ENCODE measurements at places on chromosomes 3 and 15. TPM values are rescaled to one million over a fixed set of nuclear protein-coding genes. Genes with fewer than 3 reads are reported as not detected.

DNA sequence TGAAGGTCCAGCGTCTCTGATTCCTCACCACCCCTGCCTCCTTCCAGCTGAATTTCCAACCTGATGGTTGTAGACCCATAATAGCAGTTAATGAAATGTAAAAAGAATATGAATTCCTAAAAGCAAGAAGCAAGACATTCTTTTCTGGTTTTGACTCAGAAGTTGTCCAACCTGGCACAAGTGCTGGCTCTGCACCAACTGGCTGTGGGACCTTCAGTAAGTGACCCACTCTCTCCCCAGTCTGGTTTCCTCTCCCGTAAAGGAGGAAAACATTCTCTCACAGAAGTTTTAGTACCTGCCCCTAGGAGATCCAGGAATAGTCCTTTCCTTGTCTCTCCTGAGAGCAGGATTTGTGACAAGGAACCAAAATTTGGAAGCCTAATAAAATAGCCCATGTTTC lies 236.9 kb upstream of the TRIM42 start:
- peaks cover 16% of the 10 kb centered on the region for H3K27me3 ChIP-seq
- no peak overlapping the region for H3K27ac ChIP-seq
- no peaks in the 10 kb centered on the region for H3K4me1 ChIP-seq
- H3K4me3 ChIP-seq: no peak overlapping the region
- no peak for DNase-seq

- H3K27me3 ChIP-seq: peaks cover 91% of the 10 kb centered on the region
- no peak for DNase-seq
- H3K36me3 ChIP-seq: no peaks in the 10 kb centered on the region
- peak overlapping the region; percentile 7 for H3K4me3 ChIP-seq
Observed at GRCh38 chr3:147410526-147411237, 1.5 kb downstream of the ZIC1 start.

DNA sequence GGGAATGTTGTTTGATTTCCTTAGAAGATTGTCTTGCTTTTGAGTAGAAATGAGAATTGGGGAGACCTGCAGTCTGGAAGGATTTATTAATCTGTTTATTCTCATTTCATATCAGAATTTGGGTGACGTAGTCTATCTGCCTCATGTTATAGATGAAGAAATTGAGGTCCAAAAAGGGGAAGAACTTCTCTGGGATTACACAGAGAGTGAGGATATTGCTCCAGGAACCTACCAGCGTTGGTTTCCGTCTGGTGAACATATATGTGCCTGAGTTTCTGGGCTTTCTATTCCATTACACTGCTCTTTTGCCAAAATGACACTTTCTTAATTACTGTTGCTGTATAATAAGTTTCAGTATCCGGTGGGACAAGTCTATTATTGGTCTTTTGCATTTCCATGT lies 51.8 kb downstream of the CTDSPL start:
- H3K36me3 ChIP-seq: peaks cover 25% of the 10 kb centered on the region
- no peak for DNase-seq
- peaks cover 6% of the 10 kb centered on the region for H3K4me1 ChIP-seq
- no peaks in the 10 kb centered on the region for H3K27me3 ChIP-seq
- peak overlapping the region; percentile 24 for H3K27ac ChIP-seq
- H3K4me3 ChIP-seq: no peak overlapping the region

DNA sequence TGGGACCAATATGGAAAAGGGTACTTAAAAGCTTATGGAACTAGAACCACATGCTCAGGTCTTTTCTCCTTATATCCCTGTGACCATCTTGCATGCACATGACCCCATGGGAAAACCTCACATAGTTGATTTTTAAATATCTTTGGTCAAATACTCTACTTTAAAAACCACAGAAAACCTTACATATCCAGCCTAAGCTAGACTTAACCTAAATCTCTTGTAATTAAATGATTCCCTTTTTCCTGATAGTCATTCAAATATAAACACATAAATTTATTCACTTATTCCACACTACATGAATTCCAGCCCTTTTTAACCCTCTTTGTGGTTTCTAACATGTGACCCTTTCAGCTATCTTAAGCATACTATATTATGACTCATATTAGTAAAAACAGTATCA lies 46.8 kb downstream of the DNAJC13 start:
- DNase-seq: no peak
- H3K36me3 ChIP-seq: peaks cover 18% of the 10 kb centered on the region
- no peaks in the 10 kb centered on the region for H3K27me3 ChIP-seq
- no peak overlapping the region for H3K27ac ChIP-seq
- peaks cover 5% of the 10 kb centered on the region for H3K4me1 ChIP-seq
- no peak overlapping the region for H3K4me3 ChIP-seq

- H3K4me1 ChIP-seq: peaks cover 27% of the 10 kb centered on the region
- no peaks in the 10 kb centered on the region for H3K27me3 ChIP-seq
- no peaks in the 10 kb centered on the region for H3K36me3 ChIP-seq
- peak overlapping the region; percentile 81 for H3K27ac ChIP-seq
Observed at GRCh38 chr3:30082652-30083051, 523.7 kb upstream of the TGFBR2 start.

DNA sequence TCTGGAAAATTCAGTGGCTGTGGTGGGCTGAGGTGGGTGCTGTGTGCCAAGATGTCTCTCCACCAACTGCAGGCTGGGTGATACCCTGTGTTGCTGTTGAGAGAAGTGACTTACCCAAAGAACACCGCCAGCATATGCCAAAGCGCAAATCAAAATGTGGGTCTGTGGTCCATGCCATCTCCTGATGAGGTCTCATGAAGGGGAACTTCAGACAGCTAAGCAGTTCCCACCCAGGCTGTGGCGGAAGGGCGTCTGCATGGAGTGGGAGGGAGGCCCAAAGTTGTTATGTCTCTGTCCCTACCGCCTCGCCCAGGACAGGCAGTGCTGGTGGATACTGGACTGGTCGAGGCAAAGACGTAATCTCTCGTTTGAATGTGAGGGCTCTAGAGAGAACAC lies 70.9 kb upstream of the PLXNA1 start:
- peaks cover 18% of the 10 kb centered on the region for H3K4me1 ChIP-seq
- no peak overlapping the region for H3K27ac ChIP-seq
- H3K36me3 ChIP-seq: peaks cover 3% of the 10 kb centered on the region
- DNase-seq: no peak
- no peak overlapping the region for H3K4me3 ChIP-seq
- H3K27me3 ChIP-seq: no peaks in the 10 kb centered on the region

GRCh38 chr3:48851407-48851806 lies 3.7 kb upstream of the PRKAR2A start:
- H3K36me3 ChIP-seq: no peaks in the 10 kb centered on the region
- no peaks in the 10 kb centered on the region for H3K27me3 ChIP-seq
- peaks cover 5% of the 10 kb centered on the region for H3K4me1 ChIP-seq
- H3K4me3 ChIP-seq: no peak overlapping the region
- no peak overlapping the region for H3K27ac ChIP-seq
- no peak for DNase-seq

DNA sequence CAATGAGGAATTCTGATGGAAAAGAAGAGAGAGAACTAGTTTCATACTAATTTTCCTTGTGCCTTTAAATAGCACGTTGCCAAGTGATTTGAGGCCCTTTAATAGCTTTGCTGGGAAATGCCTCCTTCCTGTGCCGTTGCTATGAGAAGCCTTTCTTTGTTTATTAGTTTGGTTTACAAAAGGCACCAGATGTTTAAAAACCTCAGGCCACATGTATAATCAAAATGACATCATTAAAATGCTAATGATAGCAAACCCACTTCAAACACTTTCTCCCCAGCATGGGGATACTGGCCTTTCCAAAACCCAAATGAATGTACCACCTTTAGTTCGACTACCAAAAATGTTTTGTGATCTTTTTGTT lies 50.0 kb upstream of the TBC1D23 start:
- H3K4me1 ChIP-seq: peaks cover 6% of the 10 kb centered on the region
- H3K36me3 ChIP-seq: no peaks in the 10 kb centered on the region
- H3K27ac ChIP-seq: no peak overlapping the region

- H3K27ac ChIP-seq: no peak overlapping the region
- no peaks in the 10 kb centered on the region for H3K27me3 ChIP-seq
- H3K4me1 ChIP-seq: no peaks in the 10 kb centered on the region
- DNase-seq: no peak
Observed at GRCh38 chr3:87359826-87360225, 83.4 kb upstream of the POU1F1 start.

DNA sequence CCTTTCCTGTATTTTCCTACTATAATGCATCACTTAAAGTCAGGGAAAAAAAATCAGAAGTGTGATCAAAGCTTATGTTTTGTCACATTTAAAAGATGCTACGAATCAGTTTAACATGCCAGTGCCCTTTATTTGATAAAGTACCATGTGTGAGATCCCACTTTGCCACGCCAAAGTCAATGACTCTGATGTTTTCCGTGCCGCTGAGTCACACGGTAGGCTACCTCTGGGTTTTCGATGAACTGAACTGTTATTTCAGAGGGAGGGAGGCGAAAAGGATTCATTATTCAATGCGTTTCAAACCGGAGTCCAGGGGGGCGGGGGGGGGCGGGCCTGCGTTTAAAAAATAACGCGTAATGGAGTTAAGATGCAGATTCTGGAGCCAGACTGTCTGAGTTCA lies 203.0 kb downstream of the ABHD5 start:
- H3K4me1 ChIP-seq: peaks cover 22% of the 10 kb centered on the region
- DNase-seq: no peak
- peaks cover 61% of the 10 kb centered on the region for H3K27me3 ChIP-seq
- peak overlapping the region; percentile 71 for H3K4me3 ChIP-seq
- no peak overlapping the region for H3K27ac ChIP-seq

GRCh38 chr3:126925411-126926171 lies 57.3 kb upstream of the PLXNA1 start:
- H3K27me3 ChIP-seq: peaks cover 10% of the 10 kb centered on the region
- peaks cover 44% of the 10 kb centered on the region for H3K4me1 ChIP-seq
- H3K36me3 ChIP-seq: no peaks in the 10 kb centered on the region
- no peak for DNase-seq
- H3K4me3 ChIP-seq: no peak overlapping the region

DNA sequence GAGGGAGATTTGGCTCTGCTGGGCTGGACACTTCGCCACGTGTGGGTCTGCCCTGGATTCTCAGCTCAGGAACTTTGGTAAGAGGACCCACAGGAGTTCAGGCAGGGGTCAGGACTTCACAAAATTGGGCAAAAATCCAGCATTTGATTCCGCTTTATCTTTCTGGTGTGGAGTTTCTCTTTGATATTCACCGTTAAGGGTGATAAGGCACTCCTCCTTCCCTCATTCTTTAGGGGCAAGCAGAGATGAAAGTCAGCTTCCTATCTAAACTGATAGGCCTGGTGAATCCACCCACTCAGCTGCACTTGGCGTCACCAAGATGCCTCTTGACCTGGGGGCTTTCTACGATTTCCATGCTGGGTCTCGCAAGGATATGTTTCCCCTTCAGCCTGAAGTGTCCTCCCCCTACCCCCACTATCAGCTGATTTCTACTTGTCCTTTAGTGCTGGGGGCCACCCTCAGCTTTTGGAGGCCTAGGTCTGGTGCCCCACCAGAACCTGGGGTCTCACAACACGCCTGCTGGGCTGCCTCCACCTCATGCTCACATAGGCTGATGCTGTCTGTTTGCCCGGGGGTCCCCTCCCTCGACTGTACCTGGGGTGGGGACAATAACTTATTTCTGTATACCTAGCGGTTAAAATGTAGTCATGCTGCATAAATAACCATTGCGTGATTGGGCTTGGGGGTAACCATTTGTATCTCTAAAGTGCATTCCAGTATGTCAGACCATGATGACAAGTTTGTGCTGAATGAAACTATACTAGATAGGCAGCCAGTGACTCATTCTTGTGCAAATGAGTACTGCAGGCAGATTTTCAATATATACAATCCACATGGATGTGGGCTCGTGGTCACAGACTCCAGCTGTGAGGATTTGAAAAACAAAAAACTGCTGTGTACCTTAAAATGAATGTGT lies 248.3 kb downstream of the ADAMTS17 start:
- DNase-seq: no peak
- H3K27me3 ChIP-seq: peaks cover 13% of the 10 kb centered on the region
- H3K4me1 ChIP-seq: peaks cover 2% of the 10 kb centered on the region
- H3K27ac ChIP-seq: no peak overlapping the region
- no peak overlapping the region for H3K4me3 ChIP-seq

DNA sequence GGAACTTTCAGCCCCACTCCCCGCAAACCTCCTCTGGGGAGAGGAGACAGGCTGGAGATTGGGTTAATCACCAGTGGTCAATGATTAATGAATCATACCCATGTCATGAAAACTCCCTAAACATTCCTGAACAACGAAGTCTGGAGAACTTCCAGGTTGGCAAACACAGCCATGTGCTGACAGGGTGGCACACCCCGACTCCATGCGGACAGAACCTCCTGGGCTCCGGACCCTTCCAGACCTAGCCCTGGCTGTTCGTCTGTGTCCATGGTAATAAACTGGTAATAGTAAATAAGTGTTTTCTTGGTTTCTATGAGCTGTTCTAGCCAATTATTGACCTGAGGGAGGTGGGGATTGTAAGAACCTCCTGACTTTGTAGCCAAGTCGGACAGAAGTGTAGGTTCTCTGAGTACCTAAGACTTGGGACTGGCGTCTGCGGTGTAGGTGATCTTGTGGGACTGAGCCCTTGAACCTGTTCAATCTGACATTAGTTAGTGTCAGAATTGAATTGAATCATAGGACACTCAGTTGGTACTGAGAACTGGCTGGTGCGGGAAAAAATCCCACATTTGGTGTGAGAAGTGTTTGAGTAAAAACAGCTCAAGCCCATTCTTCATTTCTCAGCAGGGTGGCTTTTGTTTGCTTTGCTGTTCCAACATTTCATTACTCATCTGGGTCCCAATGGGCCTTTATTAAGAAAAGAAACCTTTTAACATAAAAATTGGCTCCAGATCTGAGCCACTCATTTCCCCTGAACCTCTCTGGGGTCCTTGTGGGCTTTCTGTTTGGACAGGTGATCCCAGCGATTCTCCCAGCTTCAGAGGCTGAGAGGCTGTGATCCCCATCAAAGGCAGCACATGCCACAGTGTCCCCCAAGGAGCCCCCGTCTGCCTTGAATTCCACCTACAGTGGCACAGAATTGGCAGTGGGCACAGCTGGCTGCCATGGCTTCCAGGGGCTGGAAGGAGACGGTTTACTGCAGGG lies 151.0 kb downstream of the TJP1 start:
- H3K36me3 ChIP-seq: no peaks in the 10 kb centered on the region
- no peak for DNase-seq
- no peak overlapping the region for H3K4me3 ChIP-seq
- peak overlapping the region; percentile 66 for H3K27ac ChIP-seq
- H3K4me1 ChIP-seq: peaks cover 14% of the 10 kb centered on the region

GRCh38 chr15:101293122-101293521 lies 1.9 kb downstream of the SNRPA1 start:
- H3K36me3 ChIP-seq: peaks cover 12% of the 10 kb centered on the region
- no peak for DNase-seq
- peak overlapping the region; percentile 97 for H3K4me3 ChIP-seq
- H3K27me3 ChIP-seq: no peaks in the 10 kb centered on the region
- H3K27ac ChIP-seq: peak overlapping the region; percentile 94

The SLC38A3 gene
- total RNA-seq: 44.7 TPM

The LDHAL6B gene
- total RNA-seq: not detected

The ABHD17C gene
- total RNA-seq: 20.6 TPM

The EID1 gene
- total RNA-seq: 143 TPM

The ZBTB47 gene
- total RNA-seq: 9.7 TPM

The TLR9 gene
- total RNA-seq: not detected

The DVL3 gene
- 112 TPM for total RNA-seq

The IMPDH2 gene
- 206 TPM for total RNA-seq

The UBE2Q2 gene
- total RNA-seq: 40.9 TPM

Measured in progenitor cell of endocrine pancreas (in vitro differentiated cells).